ENCODE measurements at places on chromosomes 6 and 20.

DNA sequence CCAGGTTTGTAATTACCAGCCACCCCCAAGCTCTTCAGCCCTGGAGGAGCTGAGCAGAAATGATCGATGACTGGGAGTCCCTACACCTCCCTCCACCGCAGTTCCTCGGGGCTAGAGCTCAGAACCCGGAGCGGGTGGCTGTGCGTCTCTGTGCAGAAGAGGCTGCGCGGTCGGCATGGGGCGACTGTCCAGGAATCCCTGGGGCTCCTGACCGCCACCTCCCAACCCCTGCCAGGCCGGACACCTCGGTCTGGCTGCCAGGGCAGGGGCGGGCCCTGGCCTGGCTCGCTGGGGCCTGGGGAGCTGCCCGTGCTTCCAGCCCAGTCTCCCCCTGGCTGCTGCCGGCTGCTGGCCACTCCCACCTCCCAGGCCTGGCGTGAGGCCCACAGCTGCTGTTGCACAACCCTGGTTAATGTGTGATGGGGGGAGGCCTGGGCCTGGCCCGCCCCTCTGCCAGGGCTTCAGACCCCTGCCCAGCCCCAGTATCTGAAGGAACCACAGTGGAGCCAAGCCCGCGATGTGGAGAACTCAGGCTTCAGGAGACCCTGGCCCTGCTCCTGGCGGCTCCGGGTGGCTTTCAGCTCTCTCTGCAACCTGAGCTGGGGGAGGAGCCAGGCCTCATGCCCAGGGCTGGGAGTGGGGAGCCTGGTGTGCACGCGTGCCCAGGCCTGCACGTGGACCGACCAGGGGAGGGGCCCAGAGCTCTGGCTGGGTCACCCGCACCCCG, 1.2 kb downstream of the SLC2A4RG start:
- no peak for DNase-seq

DNA sequence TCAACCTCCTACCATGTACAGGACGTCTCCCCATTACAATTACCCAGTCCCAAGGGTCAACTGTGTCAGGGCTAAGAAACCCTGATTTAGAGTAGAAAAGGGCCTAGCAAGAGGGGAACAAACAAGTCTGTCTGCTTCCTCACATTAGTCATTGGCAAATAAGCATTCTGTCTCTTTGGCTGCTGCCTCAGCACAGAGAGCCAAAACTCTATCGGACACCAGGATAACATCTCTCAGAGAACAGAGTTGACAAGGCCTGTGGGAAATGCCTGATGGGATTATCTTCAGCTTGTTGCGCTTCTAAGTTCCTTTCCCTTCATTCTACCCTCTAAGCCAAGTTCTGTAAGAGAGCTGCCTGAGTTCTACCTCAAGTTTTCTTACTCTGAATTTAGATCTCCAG, 19.0 kb upstream of the VSX1 start:
- DNase-seq: no peak

DNA sequence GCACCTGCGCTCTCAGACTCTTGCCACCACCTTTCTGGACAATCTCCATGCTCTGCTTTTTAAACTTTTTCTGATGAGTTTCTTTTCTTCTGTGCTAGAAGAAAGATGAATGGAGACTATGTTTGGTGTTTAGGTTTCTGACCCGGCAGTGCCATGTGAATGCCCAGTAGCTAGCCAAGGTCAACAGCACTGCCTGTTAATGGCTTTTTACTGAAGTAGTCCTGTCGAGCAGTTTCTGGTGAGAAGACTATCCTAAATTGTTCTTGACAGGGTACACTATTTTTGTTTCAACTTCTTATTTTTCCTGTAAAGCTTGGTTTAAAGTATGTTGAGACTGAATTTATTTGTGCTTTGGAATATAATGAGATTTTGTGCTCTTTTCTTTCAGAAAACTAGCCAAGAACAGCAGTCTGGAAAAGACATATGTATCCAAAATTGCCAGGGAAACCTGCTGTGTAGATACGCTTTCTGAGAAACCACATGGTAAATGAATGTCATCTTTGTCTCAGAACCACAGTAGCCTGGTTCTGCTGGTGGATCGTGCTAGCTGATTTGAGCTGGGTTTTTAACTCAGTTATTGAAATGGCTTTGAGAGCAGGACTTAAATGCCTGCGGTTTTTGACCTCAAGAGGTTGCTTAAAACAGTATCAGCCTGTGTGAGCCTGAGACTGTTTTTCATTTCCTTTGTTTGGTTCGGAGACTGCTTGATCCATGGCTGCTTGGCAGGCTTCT, 48.1 kb downstream of the KCNS1 start:
- DNase-seq: no peak

GRCh38 chr20:33666293-33667244, at the start of gene ACTL10:
ACTL10 (plus strand) TSS chr20:33666943; CDS start chr20:33667498, 555 bp downstream.
- DNase-seq: peak; percentile 81

GRCh38 chr6:7787137-7787608, 61.3 kb downstream of the BMP6 start:
- DNase-seq: no peak

GRCh38 chr6:75880305-75880704, 131.3 kb downstream of the MYO6 start:
- DNase-seq: no peak

- no peak for DNase-seq
These were observed 35.7 kb upstream of the CTNNBL1 start for GRCh38 chr20:37657924-37658804.

DNA sequence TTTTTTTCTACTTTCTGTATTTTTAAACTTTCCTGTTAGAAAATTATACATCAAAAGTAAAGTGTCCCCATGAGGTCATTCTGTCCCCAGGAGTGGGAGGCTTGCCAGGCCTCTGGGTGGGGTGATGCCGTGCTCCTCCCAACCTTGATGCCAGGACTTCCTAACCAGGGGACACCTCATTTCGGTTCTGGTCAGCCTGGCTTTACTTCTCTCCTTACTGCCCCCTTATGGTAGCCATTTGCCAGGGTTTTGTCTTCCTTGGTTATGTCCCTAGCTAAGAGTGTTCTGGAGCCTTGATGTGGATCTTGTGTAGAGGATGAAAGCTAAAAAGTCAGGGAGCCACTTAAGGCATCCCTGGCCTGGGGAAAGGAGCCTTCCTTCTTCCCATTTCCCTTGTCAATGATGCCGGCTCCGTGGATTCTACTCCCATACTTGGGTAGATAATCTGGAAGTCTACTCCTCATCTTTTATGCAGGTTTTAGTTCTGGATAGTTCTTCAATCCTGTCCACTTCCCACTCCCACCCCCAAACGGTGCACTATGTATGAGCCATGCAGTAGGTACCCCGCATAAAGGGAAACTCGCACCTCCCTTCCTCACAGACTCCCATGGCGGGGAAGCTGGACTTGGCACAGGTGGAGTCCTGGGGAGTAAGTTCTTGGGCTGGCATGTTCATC, 164.1 kb upstream of the SALL4 start:
- DNase-seq: peak; percentile 85

GRCh38 chr20:753136-753535, 15.2 kb downstream of the SLC52A3 start:
- DNase-seq: no peak

Measured in iPS DF 19.7 (cell line).